ENCODE measurements at places on chromosomes 5 and 9.

- no peak for DNase-seq
Observed at GRCh38 chr9:133707065-133707762, 30.9 kb downstream of the SARDH start.

DNA sequence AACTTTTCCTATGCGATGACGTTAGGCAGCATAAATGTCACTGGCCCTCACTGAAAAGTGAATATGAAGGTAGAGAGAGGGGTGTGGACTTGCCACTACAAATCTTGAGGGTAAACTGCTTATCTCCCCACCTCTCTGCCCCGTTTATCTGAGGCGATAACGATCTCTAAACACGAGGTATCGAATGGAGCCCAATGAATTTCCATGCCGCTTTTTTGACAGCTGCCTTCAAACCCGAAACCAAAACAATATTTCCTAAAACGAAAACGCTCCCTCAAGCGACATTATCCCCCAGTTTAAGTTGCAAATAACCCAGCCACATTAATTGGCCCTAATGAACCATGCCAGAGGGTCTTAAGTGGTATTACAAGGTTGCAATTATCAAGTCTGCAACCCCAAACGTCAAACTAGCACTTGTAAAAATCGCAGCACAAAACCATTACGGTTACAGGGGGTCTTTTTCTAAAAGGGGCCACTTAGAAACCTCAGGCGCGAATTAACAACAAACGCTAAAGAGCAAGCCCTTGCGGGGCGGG is 1.4 kb downstream of the NR3C1 start:
- DNase-seq, result no peak

DNA sequence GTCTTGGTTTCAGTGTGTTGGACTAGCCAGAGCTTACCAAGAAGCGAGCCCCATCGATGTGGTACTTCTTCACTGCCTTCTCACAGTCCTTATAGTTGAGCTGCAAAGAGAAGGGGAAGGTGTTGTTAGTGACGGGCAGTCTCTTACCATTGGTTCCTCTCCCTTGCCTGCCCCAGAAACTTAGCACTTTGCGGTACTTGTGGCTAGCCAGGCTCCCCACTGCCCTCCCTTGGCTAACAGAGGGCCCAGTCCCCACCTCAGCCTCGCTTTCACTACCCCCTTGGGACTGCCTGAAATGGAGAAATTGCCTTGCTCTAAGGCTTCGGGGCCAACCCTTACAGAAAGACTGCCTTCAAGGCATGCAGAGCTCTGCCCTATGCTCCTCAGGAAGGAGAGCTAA is 4.3 kb downstream of the LCP2 start:
- DNase-seq, result no peak

DNA sequence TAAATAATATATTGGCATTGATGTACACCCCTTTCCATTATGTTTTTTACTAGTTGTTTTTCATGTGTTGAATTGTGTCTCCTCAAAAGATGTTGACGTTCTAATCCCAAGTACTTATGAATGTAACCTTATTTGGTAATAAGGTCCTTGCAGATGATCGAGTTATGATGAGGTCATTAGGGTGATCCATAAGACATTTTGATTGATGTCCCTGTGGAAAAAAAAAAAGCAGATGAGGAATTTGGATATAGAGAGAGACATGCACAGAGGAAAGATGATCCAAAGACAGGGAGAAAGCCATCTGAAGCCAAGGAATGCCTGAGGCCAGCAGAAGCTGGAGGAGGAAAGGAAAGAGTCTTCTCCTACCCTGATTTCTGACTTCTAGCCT is 632.7 kb downstream of the TLR4 start:
- no peak for DNase-seq

DNA sequence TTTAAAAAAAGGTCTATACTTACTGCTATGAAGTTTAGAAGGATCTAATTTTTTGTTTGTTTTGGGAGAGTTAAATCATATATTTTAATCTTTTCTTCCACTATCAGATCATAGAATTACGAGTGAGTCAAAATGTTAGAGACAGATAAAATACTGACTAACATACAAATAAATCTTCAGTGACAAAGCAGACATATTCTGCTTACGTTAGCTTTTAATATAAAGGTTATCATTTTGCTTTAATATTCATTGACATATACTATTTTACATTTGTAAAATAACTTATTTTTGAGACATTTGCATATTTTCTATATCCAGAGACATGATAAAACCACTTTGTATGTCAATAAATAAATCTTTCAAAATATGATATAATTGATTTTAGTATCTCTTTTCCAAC is 64.6 kb upstream of the GABRA1 start:
- no peak for DNase-seq

- no peak for DNase-seq
Observed at GRCh38 chr5:3535414-3536211, 60.0 kb upstream of the IRX1 start.

DNA sequence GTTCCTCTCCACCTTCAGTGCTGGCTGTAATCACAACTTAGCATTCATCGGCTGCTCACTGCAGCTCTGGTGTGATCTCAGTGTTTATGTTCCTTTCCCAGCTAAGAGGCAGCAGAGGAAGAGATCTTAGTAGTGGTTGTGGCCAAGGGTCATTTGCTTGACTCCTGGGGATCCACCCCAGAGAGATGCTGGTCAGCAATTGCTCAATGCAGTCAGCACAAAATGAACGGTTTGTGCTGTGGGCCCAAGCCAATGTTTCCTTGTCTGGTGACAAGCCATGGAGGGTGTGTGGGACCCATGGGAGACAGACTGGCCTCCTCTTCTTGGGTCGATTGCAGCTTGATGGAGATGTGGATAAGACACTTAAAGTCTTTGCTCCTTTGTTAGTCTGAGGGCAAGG is 16.1 kb upstream of the FRMD3 start:
- no peak for DNase-seq

DNA sequence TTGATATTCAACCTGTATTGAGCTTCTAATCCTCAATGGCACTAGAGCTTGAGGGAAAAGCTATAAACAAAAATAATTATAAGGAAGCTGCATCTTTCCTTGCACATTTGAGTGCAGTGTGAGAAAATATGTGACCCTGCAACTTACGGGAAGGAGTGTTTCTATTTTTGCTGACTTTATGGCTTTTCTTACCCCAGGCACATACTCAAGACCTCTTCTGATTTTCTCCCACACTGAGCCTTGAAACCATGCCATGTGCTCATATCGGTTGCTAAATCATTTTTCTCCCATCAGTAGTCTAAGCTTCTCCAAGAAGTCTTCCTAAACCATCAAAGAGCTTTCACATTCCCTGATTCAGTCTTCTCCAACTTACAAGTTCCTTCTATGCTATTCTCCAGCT is 91.5 kb downstream of the CDH6 start:
- DNase-seq, result no peak

DNA sequence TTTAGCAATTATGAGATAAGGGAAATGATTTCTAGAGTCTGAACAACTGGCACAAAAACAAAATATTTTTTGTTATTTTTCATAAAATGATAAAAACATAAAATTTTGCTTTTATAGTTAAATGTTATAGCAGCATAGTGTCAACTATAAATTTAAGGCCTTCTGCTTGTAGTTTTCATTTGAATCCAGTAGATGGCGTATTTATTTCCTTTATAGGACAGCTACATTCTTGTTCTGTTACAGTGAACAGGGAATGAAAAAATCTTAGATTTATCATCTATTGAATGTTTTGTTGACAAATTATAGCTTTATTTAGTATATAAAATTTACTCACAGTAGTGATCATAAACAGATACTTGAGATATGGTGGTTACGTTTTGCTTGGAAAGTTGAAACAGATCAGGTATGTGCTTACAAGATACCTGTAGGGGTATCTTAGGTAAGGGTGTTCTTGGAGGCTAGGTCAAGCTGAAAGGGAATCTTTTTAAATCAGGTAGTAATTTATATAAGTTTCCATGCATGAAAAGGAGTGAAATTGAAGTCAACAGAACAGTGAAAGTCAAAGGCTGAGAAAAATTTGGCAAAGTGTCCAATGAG is 239.3 kb upstream of the GRIN3A start:
- DNase-seq, result no peak

Measured in AG04450 (cell line).